ENCODE measurements at places on chromosomes 5 and 9.

GRCh38 chr9:76646249-76646648, 118.0 kb upstream of the PCA3 start:
- peak; percentile 30 for DNase-seq

- DNase-seq = no peak
These were observed 275.2 kb downstream of the SMARCA2 start for GRCh38 chr9:2290382-2290781.

DNA sequence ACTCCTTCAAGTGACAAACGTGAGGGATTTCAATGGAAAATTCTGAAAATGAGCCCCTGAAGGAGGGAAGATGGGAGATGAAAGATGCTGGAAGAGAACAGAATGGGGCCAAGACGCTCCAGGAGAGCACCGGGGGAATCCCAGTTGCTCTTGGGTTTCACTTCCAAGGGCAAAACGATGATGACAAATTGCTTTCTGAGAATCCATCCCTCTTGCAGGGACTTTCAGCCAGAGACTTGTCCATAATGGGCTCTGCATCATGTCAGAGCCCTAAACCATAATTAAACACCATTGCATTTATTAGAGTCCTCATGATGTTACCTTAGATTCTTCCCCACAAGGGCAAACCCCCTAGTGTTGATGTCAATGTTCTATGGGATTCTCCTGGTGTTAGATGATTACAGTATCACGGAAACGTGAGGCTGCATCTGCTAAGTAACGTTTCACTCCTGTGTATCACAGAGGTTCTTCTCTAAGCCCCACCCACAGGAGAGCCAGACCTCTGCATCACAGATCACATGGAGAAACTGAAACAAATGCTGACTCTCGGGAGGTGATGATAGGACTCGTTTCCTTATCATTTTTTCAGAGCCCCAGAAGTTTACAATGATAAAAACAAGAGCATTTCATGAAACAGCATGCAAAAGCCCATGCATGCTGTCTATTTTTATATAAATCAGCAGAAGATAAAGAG, 114.4 kb downstream of the TENT4A start:
- no peak for DNase-seq

DNA sequence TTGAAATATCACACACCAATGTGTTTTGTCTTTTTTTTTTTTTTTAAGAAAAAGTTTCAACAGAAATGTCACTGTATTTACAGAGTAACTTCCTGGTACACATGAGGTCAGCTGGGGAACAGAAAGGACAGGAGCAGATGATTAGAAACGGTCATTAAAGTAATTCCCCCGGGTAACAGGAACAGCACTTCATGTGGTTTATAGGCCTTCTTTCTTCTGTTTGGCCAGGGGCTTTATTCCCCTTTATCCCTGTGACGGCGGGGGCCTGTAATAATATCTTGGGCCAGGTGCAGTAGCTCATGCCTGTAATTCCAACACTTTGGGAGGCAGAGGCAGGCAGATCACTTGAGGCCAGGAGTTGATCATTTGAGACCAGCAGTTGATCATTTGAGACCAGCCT, 30.5 kb upstream of the MSH3 start:
- DNase-seq = no peak

- DNase-seq = no peak
These were observed 1020.0 kb upstream of the ARRDC3 start for GRCh38 chr5:92402956-92403702.

GRCh38 chr5:116908537-116908936, 333.9 kb upstream of the SEMA6A start:
- no peak for DNase-seq

DNA sequence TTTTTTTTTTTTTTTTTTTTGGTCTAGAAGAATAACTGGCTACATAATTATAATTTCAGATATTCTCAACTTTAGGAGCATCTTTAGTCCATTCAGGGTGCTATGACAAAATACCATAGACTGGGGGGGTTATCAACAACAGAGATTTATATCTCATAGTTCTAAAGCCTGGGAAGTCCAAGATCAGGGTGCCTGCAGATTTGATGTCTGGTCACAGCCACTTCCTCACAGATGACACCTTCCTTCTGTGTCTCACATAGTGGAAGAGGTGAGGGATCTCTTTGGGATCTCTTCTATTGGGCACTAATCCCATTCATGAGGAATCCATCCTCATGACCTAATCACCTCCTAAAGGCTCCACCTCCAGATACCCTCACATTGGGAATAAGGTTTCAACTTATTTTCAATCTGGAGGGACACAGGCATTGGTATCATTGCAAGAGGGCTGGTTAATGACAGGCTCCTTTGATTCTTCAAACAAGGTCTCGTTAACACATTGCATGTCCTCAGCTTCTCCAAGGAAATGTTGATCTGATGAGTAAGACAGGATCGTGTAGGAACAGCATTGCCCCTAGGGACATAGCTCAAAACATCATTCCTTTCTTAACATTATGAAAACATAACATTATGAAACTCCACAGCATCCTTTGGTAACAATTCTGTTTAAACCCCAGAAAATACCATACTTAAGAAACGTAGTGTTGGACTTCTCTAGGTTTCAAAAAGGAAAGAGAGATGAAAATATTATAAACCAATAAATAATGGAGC, 372.4 kb downstream of the SEMA5A start:
- DNase-seq = peak; percentile 78

DNA sequence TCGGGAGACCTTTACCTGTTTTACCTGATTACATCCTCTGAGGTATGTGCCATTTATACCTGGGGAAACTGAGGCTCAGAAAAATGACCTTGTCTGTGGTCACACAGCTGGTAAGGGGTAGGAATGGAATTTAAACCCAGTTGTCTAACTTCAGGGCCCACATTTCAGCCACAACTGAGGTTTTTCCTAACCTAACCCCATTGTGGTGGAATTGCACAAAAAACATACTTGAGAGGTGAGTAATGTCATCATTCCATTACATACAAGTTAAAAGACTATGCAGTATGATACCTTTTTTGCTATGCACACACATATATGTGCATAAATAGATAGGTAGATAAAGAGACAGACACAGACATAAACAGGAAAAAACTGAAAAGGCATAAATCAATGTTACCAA, 14.1 kb downstream of the FGF1 start:
- DNase-seq = peak; percentile 75
